Esophagus muscularis mucosa (tissue), 4 donors: ENCODE measurements at places on chromosomes 5 and 9.

- DNase-seq = no peak
Observed at GRCh38 chr5:136820848-136821247, 455.5 kb upstream of the TRPC7 start.

DNA sequence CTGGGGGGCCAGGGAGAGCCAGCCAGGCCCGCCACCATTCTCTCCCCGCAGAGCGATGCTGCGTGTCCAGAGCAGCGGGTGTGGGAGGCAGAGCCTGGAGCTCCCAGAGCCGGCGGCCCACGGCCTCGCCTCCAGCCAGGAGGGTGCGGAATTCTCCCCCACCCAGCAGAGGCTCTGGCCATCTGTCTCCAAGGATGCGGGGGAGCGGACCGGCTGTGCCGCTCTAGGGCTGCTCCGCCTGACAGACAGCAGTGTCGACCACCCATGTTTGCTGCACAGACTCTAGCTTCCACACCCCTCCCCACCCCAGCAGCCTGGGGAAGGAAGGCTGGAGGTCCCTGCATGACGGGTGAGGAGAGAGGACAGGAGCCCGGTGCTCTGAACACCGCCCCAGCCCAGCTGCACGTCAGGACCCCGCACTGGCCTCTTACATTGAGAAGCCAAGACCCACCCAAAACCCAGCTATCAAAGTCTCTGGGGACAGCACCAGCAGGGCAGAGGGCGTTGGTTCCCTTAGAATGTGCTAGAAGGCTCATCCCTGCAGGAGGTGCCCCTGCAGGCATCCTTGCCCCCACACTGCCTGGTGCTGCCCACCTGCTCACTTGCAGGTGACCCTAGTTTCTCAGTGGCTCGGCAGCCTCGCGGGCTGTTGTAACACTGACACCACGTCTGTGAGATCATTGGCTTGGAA lies 29.7 kb upstream of the FCN1 start:
- DNase-seq = no peak

GRCh38 chr5:135308245-135308644 lies 90.8 kb downstream of the MACROH2A1 start:
- DNase-seq = no peak

- no peak for DNase-seq
Observed at GRCh38 chr9:82332018-82332773, 343.6 kb downstream of the SPATA31D1 start.

DNA sequence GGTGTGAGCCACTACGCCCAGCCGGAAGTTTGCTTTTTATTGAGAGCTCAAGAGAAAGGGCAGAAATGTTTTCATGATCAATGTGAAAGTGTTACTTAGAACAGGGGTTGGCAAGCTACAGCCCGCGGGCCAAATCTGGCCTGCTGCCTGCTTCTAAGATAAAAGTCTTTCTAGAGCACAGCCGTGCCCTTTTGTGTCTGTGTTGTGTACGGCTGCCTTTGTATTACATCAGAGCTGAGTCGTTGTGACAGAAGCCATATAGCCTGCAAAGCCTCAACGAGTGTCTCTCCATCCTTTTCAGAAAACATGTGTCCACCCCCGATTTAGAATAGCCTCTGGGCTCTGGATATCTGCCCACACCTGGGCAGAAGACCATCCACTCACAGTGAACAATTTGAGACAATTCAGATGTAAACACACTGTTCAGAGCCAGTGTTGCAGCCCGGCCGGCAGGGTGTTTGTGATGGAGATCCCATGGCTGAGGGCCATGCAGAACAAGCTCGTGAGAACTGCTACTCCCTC lies 28.8 kb downstream of the AK8 start:
- no peak for DNase-seq

DNA sequence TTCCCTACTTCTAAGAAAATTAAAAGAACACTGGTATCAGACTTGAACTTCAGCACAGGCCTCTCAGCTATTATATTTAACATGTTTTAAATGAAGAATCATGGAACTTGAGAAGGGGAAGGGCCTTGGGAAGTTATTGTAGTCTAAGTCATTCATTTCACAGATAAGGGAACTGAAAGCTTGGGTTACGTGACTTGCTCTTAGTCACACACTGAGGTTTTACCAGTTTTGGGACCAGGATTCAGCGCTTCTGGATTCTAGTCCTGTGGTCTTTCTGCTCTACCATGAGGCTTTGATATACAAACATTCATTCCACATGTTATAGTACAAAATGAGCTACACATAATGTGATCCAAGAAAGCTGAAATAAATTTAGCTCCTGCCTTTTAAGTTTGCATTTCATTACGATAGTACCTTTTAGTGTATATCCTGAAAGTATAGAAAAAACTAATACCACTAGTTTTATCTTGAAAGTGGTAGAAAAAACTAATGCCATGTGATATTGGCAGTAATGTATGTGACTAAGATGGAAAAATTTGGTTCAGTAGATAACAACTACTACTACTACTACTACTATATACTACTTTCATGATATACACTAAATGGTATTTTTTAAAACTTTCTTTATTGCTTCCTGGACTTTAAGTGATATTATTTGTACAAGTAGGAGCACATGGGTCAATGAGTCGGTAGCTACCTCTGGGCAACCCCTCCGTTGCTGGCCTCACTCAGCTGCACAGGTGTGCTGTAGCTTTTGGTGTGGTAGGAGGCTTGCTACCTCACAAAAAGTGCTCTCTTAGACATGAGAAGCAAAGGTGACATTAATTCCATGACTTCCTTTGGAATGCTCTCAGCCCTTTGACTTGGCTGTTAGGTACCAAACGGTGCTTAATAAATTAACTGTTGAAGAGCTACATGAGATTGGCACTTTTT lies 40.7 kb downstream of the F2RL2 start:
- no peak for DNase-seq

- DNase-seq = no peak
Observed at GRCh38 chr5:172920995-172921394, 38.2 kb upstream of the RPL26L1 start.

GRCh38 chr5:16841416-16841815 lies 94.7 kb downstream of the MYO10 start:
- no peak for DNase-seq

DNA sequence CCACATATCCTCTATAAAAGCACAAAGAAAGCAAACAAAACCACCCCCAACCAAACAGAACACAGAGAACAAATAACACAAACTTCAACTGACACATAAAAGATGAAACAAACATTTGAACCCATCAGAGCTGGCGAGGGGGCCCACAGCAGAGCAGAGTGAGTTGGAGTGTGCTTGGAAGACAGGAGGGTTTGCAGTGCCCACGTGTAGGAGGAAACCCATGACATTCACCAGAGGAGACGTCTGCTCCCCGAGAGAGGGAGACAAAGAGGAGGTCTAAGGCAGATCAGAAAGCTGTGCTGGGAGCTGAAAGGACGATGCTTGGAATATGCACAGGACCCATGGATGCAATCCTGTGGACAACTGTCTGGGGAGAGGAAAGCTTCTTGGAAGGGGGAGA lies 27.0 kb downstream of the MRPL36 start:
- no peak for DNase-seq

GRCh38 chr9:98567540-98568233 lies 141.0 kb downstream of the GABBR2 start:
- DNase-seq = peak; percentile 83

DNA sequence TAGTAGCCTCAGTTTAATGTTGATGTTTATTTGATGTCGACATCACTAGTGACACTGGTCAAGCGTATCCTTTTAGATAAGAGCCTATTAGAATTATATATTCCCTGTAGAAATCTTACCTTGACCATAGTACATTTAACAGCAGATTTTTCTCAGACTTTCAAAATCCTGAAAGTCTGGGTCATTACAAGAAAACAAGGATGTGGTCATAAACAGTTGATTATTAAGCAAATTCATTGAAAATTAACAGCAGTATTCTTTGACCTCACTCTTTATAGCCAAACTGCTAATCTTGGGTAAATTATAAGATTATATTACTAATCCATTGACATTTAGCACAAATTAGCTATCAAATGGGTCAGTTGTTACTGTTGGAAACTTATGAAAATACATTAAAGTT lies 83.4 kb downstream of the GHR start:
- DNase-seq = no peak

DNA sequence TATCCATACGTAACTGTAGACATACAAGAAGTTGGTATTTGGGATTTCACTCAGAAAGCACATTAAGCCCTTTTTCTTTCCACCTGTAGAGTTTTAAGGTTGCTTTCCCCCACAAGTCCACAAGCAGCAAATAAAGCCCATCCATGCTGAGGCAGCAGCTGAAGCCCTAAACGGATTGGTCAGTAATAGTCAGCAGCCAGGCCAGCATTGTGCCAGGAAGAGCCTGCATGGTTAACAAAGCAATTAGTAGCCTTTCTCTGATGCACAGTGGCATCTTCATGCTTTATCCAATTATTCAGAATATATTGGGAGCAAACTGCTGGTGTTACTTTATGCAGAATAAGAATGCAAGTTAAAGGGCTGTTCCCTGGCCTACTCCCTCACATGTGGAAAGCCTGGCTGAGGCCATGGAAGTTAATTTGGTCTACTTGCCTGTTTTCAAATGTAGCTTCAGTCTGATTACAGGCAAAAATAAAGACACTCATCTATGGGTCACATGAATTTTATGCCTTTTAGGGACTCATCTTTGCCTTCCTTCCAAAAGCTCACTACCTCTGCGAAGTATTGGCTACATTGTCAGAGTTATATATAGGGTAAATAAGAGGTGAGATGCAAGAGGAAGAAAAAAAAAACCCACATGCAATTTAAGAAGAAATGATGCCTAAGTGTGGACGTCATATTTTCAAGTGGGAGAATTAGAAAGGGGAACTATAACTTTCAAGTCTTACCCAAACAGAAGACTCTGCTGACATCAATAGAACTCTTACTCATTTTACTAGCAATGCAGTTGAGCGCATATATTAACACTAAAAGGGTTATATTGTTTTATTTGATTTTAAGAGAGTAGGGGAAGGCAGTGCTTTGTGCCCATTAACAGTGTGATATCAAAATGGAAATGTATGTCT lies 15.9 kb downstream of the EBF1 start:
- no peak for DNase-seq

DNA sequence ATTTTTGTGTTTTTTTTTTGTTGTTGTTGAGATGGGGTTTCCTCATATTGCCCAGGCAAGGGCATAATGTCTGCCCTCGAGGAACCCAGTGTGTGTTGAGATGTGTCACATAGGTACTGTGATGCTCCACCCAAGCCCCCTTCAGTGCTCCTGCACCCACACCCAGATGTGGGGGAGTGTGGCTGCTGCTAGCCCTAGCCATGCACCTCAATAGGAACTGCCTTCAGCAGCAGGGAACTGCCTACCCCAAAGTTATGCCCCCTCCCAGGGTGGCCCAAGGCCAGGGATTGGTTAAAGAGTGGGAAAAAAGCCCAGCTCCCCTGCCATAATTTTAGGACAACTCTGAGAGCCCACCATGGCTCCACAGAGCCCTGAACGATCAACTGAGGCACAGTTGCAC lies 33.3 kb upstream of the EPB41L4B start:
- DNase-seq = no peak

- DNase-seq = no peak
Observed at GRCh38 chr9:14433351-14434157, 119.6 kb upstream of the NFIB start.

GRCh38 chr5:6448141-6448491 lies 543 bp upstream of the UBE2QL1 start:
- DNase-seq = no peak

DNA sequence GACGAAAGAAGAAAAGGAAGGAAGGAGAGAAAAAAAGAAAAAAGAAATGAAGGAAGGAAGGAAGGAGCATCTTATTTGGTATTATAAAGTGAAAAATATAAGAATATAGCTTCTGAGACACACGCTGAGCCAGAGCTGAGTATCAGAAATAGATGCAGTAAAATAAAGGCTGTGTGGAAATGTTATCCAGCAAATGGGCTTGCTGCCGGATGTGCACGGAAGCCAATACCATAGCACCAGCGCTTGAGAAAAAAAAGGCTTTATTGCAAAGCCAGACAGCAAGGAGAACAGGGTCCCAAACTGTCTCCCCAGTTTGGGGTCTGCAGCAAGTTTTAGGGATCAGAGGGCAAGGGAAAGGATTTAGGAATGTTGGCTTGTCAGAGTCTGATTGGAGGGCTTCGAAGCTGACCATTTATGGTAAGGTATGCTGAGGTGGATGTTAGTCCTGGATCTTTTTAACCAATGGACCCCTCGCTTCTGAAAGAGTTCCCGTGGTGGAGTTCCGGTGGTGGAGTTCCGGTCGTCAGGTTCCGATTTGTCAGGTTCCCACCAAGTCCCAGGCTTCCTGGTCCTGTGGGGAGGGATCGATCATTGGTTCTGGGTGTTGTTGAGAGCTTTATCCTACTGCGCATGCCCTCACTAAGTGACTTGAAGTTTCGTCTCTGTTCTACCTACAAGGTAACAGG lies 70.4 kb downstream of the SFXN1 start:
- DNase-seq = no peak

DNA sequence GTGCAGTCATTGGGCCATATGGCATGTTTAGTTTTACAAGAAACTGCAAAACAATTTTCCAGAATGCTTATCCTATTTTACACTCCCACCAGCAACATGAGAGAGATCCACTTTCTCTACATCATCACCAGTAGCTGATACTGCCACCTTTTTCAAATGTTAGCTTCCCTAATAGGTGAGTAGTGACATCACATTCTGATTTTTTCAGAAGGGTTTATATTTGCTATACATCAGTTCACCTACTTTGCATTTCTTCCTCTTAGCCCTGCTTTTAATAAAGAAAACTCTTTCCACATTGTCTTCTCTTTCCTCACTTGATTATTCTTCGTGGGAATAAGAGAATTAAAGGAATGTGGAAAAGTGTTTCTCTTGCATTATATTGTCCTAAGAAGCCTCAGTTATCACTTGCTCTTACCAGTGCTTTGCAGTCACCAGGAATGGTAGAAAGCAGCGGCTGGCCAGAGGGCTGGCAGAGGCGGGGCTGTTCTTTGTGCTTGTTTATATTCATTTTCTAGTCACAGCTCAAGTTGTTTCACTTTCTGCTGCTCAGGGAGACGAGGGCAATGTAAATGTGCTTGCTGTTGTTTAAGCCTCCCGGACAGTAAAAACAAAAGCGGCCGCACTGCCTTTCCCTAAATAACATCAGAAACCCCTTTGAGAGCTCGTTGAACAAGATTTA lies 164.8 kb downstream of the HSD17B3 start:
- DNase-seq = no peak

GRCh38 chr5:59831326-59832010 lies 62.1 kb downstream of the PDE4D start:
- no peak for DNase-seq

DNA sequence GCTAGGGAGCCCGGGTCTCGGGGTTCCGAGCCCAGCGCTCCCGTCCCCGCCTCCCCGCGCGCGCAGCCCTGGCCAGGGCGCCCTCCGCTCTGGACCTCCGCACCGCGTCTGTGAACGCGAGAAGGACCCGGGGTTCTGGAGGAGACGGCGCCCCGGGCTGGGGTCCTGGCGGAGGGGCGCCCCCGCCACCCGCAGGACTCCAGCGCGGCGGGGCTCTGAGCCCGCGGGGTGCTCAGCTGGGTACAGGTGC lies 431 bp downstream of the TMOD1 start:
- DNase-seq = no peak

DNA sequence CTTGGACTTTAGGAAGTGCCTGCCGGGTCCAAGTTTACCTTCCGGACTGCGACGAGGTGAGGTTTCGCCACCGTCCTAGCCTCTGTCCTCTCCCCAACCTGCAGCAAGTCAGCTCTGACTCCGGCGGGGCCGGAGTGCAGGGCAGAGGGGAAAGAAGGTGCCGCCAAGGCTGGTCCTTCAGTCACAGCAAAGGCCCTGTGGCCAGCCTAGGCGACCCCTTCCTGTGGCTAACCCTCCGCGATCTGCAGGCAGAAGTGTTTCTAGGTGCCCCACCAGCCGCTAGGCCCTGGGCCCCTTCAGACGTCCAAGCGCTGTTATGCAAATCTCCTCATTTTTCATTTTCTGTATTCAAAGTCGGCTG lies 11.1 kb upstream of the NKX2-5 start:
- no peak for DNase-seq
